ENCODE measurements at places on chromosomes 12 and 14. TPM values are rescaled to one million over a fixed set of nuclear protein-coding genes. Genes with fewer than 3 reads are reported as not detected.

Gene HOXC13
- total RNA-seq, result 3.8 TPM

Gene CSRNP2
- 19.0 TPM for total RNA-seq

DNA sequence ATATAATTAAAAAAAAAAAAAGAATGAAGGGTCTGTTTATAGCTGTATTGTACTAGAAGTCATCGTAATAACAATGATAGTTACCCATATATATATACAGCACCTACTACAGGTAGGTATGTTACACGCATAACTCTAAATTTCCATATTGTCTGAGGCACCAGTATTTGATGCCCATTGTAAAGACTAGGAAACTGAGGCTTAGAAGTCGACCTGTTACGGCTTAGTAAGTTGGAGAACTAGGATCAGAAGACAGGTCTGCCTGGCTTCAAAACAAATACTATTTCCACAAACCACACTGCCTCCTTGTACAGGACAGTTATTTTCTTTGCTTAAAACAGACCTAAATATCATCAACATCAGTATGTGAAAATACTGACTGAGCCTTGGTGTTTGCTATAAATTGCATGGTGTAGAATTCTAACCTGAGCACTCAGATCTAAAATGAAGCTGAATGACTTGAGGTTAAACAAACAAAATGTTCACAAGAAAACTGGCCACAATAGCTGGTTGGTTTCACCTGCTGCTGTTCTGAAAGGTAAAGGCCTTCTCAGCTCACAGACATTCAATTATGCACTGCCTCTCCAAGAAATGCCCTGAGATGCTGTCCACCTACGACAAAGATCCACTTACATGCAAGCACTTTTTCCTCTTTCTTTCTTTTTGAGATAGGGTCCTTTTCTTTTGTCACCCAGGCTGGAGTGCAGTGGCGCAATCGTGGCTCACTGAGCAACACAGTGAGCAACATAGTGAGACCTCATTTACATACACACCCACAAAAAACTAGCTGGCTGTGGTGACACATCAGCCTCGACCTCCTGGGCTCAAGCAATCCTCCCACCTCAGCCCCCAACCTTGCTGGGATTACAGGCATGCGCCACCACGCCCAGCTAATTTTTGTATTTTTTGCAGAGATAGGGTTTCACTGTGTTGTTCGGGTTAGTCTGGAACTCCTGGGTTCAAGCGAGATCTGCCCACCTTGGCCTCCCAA lies 35.7 kb downstream of the SSH1 start:
- peaks cover 44% of the 10 kb centered on the region for H3K4me1 ChIP-seq
- H3K36me3 ChIP-seq, result peaks cover 57% of the 10 kb centered on the region
- no peak overlapping the region for H3K4me3 ChIP-seq
- H3K27ac ChIP-seq, result 0 out of 2 replicates have a peak overlapping the region, but pooled peaks have one; percentile 2

Gene OR8S1
- total RNA-seq, result not detected

DNA sequence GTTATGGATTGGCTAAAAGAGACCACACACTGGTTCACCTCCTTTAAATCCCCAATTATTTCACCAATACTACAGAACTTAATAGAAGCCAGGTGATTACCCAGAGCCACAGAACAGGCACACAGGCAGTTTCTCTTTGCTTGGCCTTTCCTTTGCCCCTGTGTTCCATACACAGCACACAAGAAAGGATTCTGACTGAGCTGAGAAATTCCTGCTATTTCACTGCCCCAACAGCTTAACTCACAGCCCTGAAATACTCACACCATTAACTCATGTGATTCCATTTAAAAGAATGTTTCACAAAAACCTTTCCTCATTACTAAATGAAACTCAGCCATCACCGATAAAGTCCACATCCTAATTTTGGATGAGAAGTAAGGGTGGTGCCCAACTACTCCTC lies 133.6 kb downstream of the MED13L start:
- peaks cover 70% of the 10 kb centered on the region for H3K4me1 ChIP-seq
- H3K4me3 ChIP-seq, result no peak overlapping the region
- no peaks in the 10 kb centered on the region for H3K27me3 ChIP-seq
- no peak for DNase-seq
- peak overlapping the region; percentile 21 for H3K27ac ChIP-seq

DNA sequence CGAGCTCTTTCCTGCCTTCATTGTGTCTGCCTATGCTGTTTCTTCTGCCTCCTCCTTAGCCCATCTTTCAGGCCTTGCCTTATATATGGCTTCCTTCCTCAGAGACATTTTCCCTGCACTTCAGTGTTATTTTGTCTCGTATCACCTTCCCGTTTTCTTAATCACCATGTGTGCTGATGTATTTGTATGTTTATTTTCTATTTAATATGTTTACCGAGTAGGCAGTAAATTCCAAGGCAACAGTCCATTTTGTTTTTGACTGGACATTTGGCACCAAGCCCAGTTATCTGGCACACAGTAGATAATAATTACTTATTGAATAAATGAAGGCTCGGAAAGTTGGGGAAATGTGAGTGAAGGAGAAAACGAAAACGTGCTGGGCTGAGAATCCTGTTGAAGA lies 4.6 kb upstream of the POU6F1 start:
- H3K27ac ChIP-seq, result no peak overlapping the region
- no peak for DNase-seq
- H3K36me3 ChIP-seq, result no peaks in the 10 kb centered on the region
- H3K4me3 ChIP-seq, result no peak overlapping the region
- no peaks in the 10 kb centered on the region for H3K27me3 ChIP-seq

DNA sequence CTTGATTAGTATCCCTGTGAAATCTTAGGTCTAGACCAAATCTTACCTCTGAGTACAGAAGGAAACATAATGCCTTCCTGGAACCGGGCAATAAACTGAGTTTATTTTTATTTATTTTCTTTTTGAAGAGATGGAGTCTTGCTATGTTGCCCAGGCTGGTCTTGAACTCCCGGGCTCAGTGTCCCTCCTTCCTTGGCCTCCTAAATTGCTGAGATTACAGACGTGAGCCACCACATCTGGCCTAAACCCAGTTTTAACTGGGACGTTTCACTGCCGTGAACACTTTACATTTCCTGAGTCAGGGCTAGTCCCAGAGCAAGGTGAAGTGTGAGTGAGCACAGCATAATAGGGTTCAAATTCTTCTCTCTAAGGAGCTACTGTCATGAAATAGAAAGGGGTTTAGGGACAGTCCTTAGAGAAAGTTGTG lies 671 bp downstream of the GUCY2C start:
- no peak overlapping the region for H3K4me3 ChIP-seq
- no peaks in the 10 kb centered on the region for H3K4me1 ChIP-seq
- no peak overlapping the region for H3K27ac ChIP-seq
- no peaks in the 10 kb centered on the region for H3K27me3 ChIP-seq
- DNase-seq, result no peak
- no peaks in the 10 kb centered on the region for H3K36me3 ChIP-seq

DNA sequence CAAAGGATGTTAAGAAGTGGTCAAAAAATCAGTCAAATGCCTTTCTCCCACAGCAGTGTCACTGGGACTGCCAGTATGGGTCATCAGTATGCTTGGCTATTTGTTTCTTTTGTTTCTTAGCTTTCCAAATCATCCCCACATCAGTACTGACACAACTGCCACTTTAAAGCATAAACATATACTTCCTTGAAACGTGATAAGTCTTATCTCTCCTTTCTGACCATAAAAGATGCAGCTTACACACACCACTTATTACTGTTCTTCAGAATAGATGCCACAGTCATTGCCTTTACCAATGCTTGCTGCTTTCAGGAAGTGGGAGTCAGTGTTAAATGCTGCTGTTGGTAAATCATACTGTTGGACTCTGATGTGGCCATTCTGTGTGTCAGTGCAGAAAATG lies 18.6 kb upstream of the GARIN2 start:
- H3K4me1 ChIP-seq, result peaks cover 12% of the 10 kb centered on the region
- H3K36me3 ChIP-seq, result no peaks in the 10 kb centered on the region
- no peak for DNase-seq

GRCh38 chr12:26748741-26749431 lies 84.1 kb downstream of the ITPR2 start:
- 0 out of 2 replicates have a peak, but pooled peaks cover 4% of the 10 kb centered on the region for H3K4me1 ChIP-seq
- no peaks in the 10 kb centered on the region for H3K27me3 ChIP-seq
- DNase-seq, result no peak
- H3K36me3 ChIP-seq, result no peaks in the 10 kb centered on the region
- no peak overlapping the region for H3K4me3 ChIP-seq
- H3K27ac ChIP-seq, result no peak overlapping the region

Gene PTHLH
- total RNA-seq, result not detected

- DNase-seq, result no peak
- H3K27ac ChIP-seq, result no peak overlapping the region
- H3K36me3 ChIP-seq, result no peaks in the 10 kb centered on the region
- no peaks in the 10 kb centered on the region for H3K27me3 ChIP-seq
Observed at GRCh38 chr14:42929806-42930480, 1323.3 kb downstream of the LRFN5 start.

- 0 out of 2 replicates have a peak overlapping the region, but pooled peaks have one; percentile 65 for H3K4me3 ChIP-seq
- H3K27ac ChIP-seq, result no peak overlapping the region
- peaks cover 31% of the 10 kb centered on the region for H3K4me1 ChIP-seq
- H3K36me3 ChIP-seq, result no peaks in the 10 kb centered on the region
- no peak for DNase-seq
- no peaks in the 10 kb centered on the region for H3K27me3 ChIP-seq
Observed at GRCh38 chr12:78866518-78866917, 1.9 kb downstream of the SYT1 start.

DNA sequence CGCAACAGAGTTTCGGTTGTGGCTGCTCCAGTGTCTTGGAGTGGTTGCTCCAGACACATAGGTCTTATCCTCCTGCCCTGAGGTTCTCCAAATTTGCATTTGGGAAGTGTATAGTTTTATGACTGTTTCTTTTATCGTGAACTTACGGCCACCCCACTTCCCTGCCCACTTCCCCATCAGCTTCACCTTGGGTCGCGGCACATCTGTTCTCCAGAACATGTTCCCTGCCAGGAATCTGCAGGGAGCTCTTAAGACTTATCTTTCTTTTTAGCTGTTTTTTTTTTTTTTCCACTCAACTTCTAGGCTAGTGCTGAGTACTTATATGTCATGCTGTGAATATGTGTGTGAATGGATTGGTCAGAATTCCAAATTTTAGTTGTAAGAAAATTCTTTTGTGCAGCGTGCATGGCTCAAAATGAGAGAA lies 75.4 kb downstream of the ETV6 start:
- no peaks in the 10 kb centered on the region for H3K27me3 ChIP-seq
- no peaks in the 10 kb centered on the region for H3K36me3 ChIP-seq
- H3K4me1 ChIP-seq, result peaks cover 14% of the 10 kb centered on the region
- DNase-seq, result no peak
- H3K27ac ChIP-seq, result no peak overlapping the region
- H3K4me3 ChIP-seq, result no peak overlapping the region

- H3K27ac ChIP-seq, result no peak overlapping the region
- DNase-seq, result no peak
- H3K4me1 ChIP-seq, result no peaks in the 10 kb centered on the region
- no peaks in the 10 kb centered on the region for H3K36me3 ChIP-seq
- H3K4me3 ChIP-seq, result no peak overlapping the region
Observed at GRCh38 chr14:56004323-56004722, 113.9 kb upstream of the PELI2 start.

DNA sequence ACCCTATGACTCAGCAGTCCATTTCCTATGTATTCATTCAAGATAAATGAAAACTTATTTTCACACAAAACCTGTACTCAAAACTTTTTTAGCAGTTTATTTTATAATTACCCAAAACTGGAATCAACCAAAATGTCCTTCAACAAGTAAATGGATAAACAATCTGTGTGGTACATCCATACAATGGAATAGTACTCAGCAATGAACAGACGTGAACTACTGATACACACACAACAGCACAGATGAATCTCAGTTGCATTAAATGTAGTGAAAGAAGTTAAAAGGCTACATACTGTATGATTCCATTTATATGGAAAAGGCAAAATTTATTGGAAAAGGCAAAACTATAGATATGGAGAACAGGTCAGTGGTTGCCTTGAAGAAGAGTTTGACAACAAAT lies 90.1 kb downstream of the KIAA0586 start:
- no peak overlapping the region for H3K27ac ChIP-seq
- no peak overlapping the region for H3K4me3 ChIP-seq
- no peak for DNase-seq
- no peaks in the 10 kb centered on the region for H3K4me1 ChIP-seq
- H3K27me3 ChIP-seq, result no peaks in the 10 kb centered on the region

GRCh38 chr14:23712287-23712686 lies 76.1 kb downstream of the DHRS2 start:
- no peak overlapping the region for H3K27ac ChIP-seq
- no peak overlapping the region for H3K4me3 ChIP-seq
- DNase-seq, result no peak
- no peaks in the 10 kb centered on the region for H3K27me3 ChIP-seq
- no peaks in the 10 kb centered on the region for H3K36me3 ChIP-seq
- H3K4me1 ChIP-seq, result no peaks in the 10 kb centered on the region

DNA sequence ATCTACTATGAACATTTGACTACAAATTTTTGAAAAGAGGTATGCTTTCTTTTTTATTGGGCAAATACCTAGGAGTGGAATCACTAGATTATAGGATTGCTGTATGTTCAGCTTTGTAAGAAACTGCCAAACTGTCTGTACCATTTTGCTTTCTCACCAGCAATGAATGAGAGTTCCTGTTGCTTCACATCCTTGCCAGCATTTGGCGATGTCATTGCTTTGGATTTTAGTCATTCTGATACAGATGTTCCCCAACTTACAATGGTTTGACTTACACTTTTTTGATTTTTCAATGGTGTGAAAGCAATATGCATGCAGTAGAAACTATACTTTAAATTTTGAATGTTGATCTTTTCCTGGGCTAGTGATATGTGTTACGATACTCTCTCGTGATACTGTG lies 328.7 kb downstream of the RAD51B start:
- DNase-seq, result no peak
- H3K4me3 ChIP-seq, result no peak overlapping the region
- H3K27me3 ChIP-seq, result no peaks in the 10 kb centered on the region
- peaks cover 48% of the 10 kb centered on the region for H3K4me1 ChIP-seq
- no peaks in the 10 kb centered on the region for H3K36me3 ChIP-seq

Gene ASCL1
- total RNA-seq, result not detected

GRCh38 chr14:35689000-35689460 lies 120.1 kb downstream of the RALGAPA1 start:
- no peaks in the 10 kb centered on the region for H3K36me3 ChIP-seq
- H3K27ac ChIP-seq, result no peak overlapping the region
- no peak for DNase-seq
- no peaks in the 10 kb centered on the region for H3K4me1 ChIP-seq
- H3K4me3 ChIP-seq, result no peak overlapping the region
- no peaks in the 10 kb centered on the region for H3K27me3 ChIP-seq

- no peak for DNase-seq
- H3K36me3 ChIP-seq, result no peaks in the 10 kb centered on the region
- H3K4me3 ChIP-seq, result no peak overlapping the region
- no peaks in the 10 kb centered on the region for H3K4me1 ChIP-seq
Observed at GRCh38 chr12:16949871-16950667, 344.1 kb upstream of the LMO3 start.

Gene IGFBP6
- total RNA-seq, result 83.4 TPM

Gene KIF26A
- total RNA-seq, result 10.2 TPM

DNA sequence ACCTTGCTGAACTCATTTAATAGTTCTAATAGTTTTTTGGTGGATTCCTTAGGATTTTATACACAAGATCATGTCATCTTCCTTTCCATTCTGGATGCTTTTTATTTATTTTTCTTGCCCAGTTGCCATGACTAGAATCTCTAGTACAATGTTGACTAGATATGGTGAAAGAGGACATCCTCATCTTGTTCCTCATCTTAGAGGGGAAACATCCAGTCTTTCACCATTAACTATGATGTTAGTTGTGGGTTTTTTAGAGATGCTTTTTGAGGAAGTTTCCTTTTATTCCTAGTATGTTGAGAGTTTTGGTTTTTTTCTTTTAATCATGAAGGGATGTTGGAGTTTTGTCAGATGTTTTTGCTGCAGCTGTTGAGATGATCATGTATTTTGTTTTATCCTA lies 8.7 kb downstream of the ANKRD13A start:
- H3K27ac ChIP-seq, result no peak overlapping the region
- no peak for DNase-seq
- no peak overlapping the region for H3K4me3 ChIP-seq
- H3K4me1 ChIP-seq, result peaks cover 16% of the 10 kb centered on the region
- no peaks in the 10 kb centered on the region for H3K27me3 ChIP-seq
- H3K36me3 ChIP-seq, result peaks cover 4% of the 10 kb centered on the region

Gene LTB4R
- 14.8 TPM for total RNA-seq
